Effector CD8-positive, alpha-beta T cell (primary cell): ENCODE measurements at places on chromosomes 6 and 20.

DNA sequence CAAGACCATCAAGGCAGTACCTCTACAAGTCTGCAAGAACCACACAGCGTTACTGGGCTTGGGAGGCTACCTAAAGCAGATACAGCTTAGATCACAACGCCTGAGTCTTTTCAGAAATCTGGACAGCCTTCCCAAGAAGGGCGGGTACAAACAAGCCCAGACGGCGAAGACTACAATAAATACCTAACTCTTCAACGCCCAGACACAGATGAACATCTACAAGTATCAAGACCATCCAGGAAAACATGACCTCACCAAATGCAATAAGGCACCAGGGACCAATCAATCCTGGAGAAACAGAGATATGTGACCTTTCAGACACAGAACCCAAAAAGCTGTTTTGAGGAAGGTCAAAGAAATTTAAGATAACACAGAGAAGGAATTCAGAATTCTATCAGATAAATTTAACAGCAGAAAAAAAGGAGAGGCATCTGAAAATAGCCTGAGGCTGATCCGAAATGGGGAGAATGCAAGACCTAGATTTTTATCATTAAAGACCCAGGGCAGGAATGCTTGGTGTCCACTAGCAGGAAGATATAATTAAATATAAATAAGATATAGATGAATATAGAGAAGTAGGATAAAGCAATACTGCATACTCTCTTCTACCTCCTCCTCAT is 131.7 kb upstream of the COL21A1 start:
- no peak for DNase-seq

- DNase-seq = no peak
These were observed 133.9 kb downstream of the MYLK4 start for GRCh38 chr6:2616811-2617210.

GRCh38 chr20:32823078-32823477 is 3.3 kb downstream of the MAPRE1 start:
- no peak for DNase-seq

- no peak for DNase-seq
These were observed 18.3 kb upstream of the SLC17A5 start for GRCh38 chr6:73671911-73672685.

- no peak for DNase-seq
These were observed 259.1 kb downstream of the ZFAND3 start for GRCh38 chr6:38078671-38079070.

DNA sequence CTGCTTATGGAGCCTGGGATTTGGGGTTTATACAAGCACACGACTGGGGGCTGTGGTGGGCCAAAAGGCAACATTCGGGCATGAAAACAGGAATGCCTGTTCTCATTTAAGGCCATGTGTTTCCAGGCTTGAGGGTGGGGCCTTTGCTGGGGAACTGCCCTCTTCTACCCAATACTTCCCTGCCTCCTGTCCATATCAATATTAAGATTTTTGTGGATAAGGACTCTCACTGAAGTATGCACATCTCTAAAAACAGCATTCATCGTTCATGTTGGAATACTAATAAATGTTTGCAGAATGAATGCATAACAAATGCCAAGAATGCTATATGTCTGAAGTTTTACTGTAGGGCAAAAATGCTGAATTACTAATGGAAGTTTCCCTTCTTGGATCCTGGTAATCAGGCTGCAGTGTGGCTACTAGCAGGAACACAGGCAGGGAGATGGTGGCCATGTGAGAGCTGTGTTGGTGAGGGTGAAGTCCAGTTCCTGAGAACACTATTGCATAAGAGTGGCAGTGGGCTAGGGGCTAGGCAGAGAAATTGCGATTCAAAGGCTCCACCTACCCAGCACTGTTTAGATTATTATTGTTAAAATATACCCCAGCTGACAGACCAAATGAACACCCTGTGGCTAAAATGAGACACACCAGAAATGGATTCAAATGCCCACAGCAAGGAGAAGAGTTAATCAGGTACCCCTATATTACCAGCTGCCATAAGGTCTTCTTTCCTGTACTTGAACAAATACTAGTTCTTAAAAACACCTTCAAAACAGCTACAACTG is 644.3 kb downstream of the EPM2A start:
- no peak for DNase-seq

DNA sequence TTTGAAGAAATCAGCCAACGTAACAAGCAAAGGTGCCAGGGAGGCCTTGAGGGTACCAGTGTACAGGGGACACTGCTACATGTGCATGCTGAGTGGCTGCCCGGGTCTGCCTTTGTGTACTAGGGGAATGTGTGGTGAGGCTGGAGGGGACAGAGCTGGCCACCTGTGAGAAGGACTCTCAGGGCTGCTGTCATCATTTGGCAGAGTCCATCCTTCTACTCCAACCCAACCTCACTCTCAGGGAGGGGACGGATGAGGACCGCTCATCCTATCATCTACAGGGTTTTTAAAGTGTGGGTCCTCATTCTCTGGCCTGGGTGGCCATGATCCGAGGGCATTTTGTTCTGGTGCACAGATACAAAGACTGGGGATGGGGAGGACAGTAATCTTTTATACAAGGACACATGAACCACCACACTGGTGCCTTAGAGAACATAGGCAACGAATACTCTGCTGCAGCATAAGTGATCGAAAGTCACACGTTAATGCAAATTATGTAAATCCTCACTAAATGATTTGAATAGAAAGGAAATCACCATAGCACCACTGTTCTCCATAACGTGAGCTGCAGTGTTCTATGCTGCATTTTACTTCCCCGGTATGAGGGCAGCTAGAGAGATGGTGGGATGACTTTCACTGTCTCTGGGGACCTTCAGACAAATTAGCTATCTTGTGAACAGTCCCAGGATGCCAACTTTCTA is 181.4 kb downstream of the GMPR start:
- DNase-seq = no peak

GRCh38 chr6:78810146-78810545 is 57.2 kb upstream of the IRAK1BP1 start:
- DNase-seq = no peak

- DNase-seq = no peak
These were observed 18.7 kb downstream of the ZNF391 start for GRCh38 chr6:27407153-27407814.

DNA sequence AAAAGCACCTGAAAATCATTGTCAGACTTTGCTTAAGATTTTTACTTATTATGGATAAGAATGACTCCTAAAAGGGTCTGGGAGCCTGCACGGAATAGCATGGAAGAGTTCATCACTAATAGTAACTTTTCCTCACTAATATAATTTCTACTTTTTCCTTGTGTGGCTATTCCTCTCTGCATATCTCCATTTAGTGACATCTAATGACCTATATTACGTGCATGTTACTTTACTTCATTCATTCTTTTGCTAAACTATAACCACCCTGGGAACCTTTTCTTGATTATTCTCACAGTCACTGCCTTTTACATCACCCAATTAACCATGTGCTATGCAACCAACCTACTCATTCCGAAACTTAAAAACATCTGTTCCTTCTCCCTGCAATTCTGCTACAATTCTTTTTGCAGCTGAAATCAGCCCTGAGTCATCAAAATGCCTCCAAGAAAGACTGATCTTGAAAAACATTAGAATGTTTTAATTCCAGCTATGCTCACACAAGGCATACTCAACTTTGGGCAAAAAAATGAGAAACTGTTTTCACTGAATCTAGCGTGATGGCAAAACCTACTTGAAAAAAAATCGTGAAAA is 313.3 kb downstream of the RNGTT start:
- DNase-seq = no peak

DNA sequence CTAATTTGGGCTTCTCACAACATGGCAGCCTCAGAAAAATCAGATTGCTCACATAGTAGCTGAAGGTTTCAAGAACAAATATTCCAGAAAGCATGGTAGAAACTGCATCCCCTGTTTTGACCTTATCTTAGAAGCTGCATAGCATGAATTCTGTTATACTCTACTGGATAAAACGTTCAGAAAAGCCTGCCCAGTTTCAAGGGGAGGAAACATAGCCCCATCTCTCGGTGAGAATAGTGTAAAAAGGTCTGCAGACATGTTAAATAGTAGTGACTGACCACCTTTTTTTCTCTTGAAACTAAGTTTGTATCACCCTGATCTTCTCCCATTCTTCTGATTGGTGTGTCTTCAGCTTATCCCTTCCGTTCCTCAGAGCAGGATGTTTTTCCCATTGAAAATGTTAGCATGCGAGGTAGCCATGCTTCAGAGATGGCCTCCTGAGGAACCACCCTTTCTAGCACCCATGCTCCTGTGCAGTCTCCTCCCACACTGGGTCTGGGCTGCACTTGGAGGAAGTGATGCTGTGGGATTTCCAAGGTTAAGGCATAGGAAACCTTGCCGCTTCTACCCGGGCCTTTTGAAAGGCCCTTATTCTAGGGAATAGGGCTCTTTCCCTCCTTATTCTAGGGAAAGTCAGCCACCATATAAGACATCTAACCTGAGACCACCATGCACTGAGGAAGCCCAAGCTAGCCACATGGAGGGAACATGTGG is 50.1 kb downstream of the MARCKS start:
- no peak for DNase-seq

GRCh38 chr6:7479801-7480266 is 61.6 kb upstream of the DSP start:
- DNase-seq = no peak

GRCh38 chr6:11423072-11423471 is 114.5 kb upstream of the TMEM170B start:
- DNase-seq = no peak

GRCh38 chr20:53319716-53320115 is 273.9 kb downstream of the ZNF217 start:
- no peak for DNase-seq

DNA sequence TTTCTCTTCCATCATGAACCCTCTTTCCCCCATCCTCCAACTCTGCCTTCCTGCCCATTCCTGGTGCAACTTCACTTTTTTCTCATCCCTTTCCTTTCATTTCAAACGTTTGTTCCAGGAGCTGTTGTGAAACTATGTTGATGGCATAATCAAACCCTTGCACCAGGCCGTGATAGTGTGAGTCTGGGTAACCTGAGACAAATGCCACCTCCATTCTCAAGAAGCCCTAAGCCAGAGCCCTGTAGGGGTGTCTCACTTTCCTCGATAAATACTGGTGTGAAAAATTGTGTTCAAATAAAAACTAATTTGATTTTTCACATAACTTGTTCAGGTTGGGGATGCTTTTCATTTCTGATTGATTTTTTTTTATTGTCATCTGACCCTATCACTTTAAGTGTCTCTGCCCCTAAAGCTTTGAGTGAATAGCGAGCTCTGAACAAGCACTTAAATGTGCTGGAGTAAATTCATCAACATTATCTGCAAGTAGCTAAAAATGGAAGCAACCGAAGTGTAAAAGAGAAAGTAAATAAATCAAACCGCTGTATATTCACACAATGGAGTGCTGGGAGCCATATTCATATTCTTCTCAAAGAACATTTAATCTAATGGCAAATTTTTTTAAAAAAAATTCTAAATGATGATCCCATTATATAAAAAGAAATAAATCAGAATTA is 303.1 kb upstream of the CDYL start:
- DNase-seq = no peak

- DNase-seq = no peak
These were observed 698.8 kb downstream of the DHX35 start for GRCh38 chr20:39660965-39661364.

GRCh38 chr6:137957471-137957870 is 90.4 kb downstream of the TNFAIP3 start:
- DNase-seq = no peak

DNA sequence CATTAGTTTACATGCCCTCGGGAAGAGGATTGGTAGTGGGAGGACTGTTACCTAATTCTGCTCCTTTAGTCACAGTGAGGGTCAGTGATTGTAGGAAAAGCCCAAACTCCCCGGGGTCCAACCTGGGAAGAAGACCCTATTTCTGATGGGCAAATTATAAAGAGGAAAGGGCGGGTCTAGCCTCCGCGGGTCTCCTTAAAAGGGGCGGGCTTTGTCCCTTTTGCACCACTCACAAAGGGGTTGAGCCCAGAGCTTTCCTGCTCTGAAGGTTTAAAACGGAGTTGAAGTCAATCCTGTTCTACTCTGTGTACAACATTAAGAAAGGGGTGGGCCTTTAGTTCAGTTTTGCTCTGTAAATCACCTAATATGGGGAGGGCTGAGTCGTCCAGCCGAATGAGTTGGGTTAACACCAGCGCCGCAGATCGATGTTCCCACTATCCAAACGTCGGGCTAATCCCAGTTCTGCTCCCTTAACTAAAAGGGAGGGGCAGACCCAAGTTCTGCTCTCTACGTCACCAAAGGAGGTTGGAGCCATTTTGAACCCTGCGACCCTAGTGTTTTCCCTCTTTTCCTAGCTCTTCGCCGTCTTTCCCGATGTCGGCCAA is 920 bp upstream of the RNF5 start:
- DNase-seq = peak; percentile 45

GRCh38 chr20:24867556-24867955 is 81.5 kb upstream of the CST7 start:
- no peak for DNase-seq

DNA sequence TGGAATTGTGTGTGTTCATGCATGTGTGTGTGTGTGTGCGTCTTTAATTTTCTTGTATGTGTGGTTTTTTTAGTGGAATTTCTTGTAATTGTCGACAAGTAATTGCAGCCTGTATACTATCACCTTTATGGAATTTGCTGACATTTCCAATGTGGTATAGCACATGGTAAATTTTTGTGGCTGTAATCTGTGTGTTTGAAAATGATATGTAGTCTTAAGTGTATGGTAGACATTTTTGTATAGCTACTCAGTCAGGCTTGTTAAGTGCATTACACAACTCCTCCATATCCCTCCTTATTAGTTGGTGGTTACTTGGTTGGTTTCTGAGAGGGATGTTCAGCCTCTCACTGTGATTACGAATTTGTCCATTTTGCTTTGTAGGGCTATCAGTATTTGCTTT is 384.5 kb upstream of the HSF2 start:
- DNase-seq = no peak

DNA sequence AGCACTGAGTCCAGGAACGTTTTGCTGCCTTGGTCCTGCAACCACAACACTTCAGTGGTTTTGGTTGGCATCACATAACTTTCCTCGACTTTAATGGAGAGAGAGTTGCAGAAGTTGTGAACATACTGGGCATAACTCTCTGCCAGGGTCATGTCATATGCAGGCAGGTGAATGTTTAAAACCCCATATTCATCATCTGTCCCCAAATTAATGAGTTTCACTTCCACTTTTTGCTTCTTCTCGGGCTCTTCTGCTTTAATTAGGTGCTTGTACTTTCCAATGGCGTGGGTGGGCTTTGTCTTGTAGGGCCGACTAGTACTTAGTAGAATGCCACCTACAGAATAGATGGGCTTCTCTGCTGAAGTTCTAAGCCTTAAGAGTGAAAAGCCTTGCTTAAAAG is 45.2 kb upstream of the TFAP2A start:
- DNase-seq = no peak

GRCh38 chr6:132592855-132593254 is 3.3 kb upstream of the TAAR5 start:
- DNase-seq = no peak

GRCh38 chr6:148760568-148761526 is 14.0 kb downstream of the UST start:
- peak; percentile 7 for DNase-seq

DNA sequence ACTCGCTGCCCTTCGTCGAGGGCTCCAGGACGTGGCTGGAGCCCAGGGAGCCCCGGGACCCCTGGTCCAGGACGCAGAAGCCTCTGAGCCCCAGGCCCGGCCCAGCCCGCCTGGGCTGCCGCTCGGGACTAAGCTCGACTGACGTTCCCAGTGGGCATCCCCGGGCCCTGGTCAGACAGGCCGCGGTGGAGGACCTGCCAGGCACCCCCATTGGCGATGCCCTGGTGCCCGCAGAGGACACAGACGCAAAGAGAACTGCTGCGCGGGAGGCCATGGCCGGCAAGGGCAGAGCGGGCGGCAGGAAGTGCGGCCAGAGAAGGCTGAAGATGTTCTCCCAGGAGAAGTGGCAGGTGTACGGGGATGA is 28.9 kb downstream of the ZNF831 start:
- DNase-seq = no peak
